ENCODE measurements at places on chromosomes 12 and 14.

DNA sequence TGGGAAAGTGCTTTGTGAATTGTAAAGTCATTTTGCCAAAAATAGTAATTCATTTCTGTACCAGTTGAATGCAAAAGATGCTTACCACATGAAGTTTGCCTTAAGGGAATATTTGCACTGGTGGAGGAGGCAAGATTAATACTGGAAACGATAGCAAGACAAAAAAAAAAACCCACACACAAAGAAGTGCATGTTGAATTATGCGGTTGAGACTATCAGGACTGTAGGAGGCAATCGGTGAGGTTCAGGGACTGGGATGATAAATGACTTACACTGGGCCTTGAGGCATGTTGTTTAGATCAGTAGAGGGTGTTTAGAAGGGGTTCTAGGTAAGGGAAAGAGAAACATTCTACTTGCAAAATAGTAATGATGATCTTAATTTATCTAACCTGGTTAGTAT, 142.2 kb upstream of the HMGA2 start:
- DNase-seq = no peak

DNA sequence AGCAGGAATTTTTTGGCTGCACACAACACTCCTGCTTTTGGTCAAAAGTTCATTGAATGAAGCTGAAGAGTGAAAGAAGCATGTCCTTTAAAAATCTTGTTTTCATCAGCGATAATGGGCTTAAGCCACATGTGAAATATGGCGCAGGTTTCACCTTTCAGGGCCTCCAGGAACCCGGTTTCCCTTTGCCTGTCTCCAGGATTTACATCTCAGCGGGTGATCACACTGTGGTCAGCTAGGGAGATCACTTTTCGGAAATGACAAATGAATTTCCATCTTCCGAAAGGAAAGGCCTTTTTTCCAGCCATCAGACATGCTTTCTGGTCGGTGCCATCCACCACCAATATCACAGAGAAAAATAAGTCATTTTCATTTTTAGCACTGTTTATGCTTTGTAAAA, 727.1 kb upstream of the TBX3 start:
- DNase-seq = no peak

- DNase-seq = no peak
Observed at GRCh38 chr12:121916719-121917118, 1.7 kb upstream of the CFAP251 start.

DNA sequence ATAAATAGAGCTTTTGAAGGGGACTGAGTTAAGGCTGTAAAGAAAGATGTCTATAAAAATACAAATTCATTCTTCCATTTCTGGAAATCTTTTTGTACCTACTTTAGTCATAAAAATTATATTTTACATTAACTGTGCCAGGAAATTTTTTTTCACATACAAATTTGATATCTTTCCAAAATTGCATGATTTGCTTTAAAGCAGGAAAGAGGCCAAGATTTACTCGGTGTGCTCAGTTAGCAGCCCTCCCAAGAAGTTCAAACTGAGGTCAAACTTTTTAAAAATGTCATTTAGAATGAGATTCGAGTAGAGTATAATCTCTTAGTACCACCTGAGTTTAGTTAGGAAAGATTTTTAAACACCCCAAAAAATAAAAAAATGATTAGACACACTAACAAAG, 173.2 kb upstream of the GRIP1 start:
- no peak for DNase-seq

DNA sequence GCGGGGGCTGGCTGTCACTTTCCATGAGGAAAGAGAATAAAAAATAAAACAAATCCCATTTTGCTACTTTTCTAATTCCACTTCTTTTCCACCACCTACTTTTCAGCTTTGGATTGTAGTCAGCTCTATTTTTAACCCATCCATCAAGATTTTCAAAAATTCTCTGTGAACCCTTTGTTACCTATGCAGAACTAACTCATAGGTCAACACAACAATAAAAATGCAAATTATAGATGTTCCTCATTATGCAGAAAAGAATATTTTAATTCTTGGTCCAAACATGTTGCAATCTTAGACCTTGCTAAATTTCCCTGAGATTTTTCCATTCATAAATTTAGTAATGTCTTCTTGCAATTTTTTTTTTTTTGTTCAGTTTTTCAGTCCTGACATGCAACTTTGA, 454.5 kb downstream of the ADAMTS20 start:
- DNase-seq = no peak

- no peak for DNase-seq
Observed at GRCh38 chr12:49794811-49795653, 33.2 kb downstream of the NCKAP5L start.

- DNase-seq = no peak
Observed at GRCh38 chr12:68037616-68038255, 48.5 kb downstream of the IFNG-AS1 start.

Measured in CMK (cell line).